ENCODE measurements at places on chromosomes 16 and 17. TPM values are rescaled to one million over a fixed set of nuclear protein-coding genes. Genes with fewer than 3 reads are reported as not detected.
A peak's percentile ranks its signal among the peaks of the same experiment; 100 is the strongest.

DNA sequence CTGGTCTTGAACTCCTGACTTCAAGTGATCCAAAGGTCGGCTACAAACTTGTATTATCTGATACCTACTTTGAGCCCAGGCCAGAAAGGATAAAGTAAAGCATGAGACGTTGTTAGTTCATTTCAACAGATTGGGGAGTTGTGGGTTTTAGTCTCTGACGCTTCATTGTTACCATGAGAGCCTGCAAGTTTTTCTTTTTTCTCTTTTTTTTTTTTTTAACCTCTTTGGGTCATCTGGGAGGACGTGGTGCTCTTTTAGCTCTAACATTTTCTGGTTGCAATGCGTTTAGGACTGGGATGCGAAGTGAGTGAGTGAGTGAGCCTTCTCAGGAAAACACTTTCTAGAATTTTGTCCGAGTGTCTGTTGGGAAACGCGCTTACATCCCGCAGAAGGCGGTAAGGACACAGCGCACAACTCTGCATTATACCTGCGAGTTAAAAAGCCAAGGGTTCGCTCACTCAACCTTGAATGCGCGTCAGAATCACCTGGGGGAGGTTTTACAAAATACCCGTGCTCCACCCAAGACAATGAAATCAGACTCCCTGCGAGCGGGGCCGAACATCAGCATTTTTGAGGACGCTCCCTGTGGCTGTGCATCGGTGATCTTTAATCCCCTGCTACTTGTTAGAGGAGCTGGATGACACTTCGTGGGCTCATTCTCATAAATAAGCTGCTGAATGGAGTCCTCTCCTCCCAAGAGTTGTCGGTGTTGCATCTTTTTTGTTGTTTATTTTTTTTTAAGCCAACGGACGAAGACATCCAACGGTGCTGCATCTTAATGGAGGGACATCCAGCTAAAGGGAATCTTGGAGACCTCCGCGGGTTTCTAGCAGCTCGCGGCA is 629 bp upstream of the RNF135 start:
- peak; percentile 60 for DNase-seq

- DNase-seq: no peak
Measured at GRCh38 chr16:81703177-81704155, 75.6 kb upstream of the PLCG2 start.

- no peak for DNase-seq
Measured at GRCh38 chr17:43363181-43363925, 35.4 kb upstream of the ARL4D start.

DNA sequence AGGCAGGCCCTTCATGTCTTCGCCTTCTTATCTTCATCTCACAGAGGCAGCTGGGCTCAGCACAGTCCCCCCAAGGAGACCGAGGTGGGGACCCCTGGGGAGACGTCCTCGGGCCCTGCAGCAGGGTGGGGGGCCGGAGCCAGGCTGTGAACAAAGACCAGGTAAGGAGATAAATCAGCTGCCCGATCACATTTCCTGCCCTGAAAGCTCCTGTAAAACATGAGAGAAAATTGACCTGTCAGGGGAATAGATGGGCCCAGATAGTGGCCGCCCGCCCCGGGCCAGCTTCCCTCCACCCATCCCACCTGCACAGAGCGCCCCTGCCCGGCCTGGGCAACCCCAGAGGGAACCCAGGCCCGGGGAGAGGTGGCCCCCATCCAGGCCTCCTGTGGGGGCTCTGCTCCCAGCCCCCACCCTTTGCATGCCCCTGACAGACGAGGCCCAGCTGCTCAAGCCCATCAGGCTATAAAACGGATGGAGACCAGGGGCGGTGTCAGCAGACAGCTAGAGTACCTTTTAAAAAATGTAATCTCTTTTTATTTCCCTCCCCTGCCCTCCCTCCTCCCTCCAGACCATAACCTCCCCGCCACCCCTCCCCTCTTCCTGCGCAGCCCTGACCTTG is 18.8 kb upstream of the SLC38A10 start:
- no peak for DNase-seq

GRCh38 chr17:2282297-2282873 is 21.2 kb downstream of the SMG6 start:
- DNase-seq: peak; percentile 37

The RNF43 gene
- 0.42 TPM for total RNA-seq

The PIRT gene
- not detected for total RNA-seq

All from H9 (cell line).